ENCODE measurements at places on chromosomes 3 and 15. TPM values are rescaled to one million over a fixed set of nuclear protein-coding genes. Genes with fewer than 3 reads are reported as not detected.

The CHRNB4 gene
- not detected for total RNA-seq

The GOLGA8T gene
- total RNA-seq, result not detected

The CELF6 gene
- 1.3 TPM for total RNA-seq

The ATP8B4 gene
- 3.6 TPM for total RNA-seq

The ADPRH gene
- 12.2 TPM for total RNA-seq

The SLC15A2 gene
- 5.0 TPM for total RNA-seq

The ERICH6 gene
- total RNA-seq, result not detected

The GRM2 gene
- total RNA-seq, result 0.08 TPM
